Stomach (tissue), 19 donors: ENCODE measurements at places on chromosomes 6 and 20. TPM values are rescaled to one million over a fixed set of nuclear protein-coding genes. Genes with fewer than 3 reads are reported as not detected.

- H3K27ac ChIP-seq, result no peak overlapping the region
- no peak overlapping the region for H3K4me3 ChIP-seq
- H3K36me3 ChIP-seq, result no peaks in the 10 kb centered on the region
- H3K4me1 ChIP-seq, result no peaks in the 10 kb centered on the region
- no peaks in the 10 kb centered on the region for H3K27me3 ChIP-seq
Observed at GRCh38 chr6:2715737-2716136, 35.0 kb downstream of the MYLK4 start.

DNA sequence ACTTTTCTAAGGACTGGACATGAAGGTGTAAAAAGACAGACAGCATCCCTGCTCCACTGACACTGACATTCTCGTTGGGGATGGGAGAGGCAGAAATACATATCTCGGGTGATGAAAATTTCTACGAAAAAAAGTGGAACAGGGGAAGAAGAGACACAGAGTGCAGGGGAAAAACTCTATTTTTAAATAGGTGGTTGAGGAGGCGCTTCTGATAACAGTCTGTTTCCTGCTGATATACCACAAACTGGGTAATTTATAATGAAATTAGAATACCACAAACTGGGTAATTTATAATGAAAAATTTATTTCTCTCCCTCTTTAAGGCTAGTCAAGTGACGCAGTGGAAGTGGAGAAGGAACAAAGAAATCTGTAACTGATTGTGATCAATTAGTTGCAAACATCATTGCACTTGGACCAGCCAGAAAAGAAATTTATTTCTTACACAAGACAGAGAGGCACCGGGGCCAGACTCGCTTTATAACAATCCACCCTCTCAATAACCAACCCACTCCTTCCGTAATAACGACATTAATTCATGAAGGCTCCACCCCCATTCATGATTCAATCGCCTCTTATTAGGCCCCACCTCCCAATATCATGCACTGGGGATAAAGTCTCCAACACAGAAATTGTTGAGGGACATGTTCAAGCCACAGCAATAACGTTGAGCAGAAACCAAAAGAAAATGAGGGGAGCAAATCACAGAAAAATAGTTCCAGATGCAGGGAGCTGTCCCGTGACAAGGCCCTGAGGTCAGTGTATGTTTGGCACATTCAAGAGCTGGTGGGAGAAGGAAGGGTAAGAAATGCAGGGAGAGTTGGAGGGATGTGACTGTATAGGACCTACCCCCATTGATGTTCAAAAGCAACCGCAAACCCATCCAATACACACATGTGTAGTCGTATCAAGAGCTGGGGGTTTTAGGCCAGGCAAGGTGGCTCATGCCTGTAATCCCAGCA lies 6.6 kb upstream of the SRSF6 start:
- no peaks in the 10 kb centered on the region for H3K4me1 ChIP-seq
- H3K27me3 ChIP-seq, result no peaks in the 10 kb centered on the region
- H3K27ac ChIP-seq, result no peak overlapping the region
- H3K4me3 ChIP-seq, result no peak overlapping the region
- H3K36me3 ChIP-seq, result no peaks in the 10 kb centered on the region

GRCh38 chr6:20569000-20569610 lies 34.8 kb downstream of the CDKAL1 start:
- H3K27ac ChIP-seq, result no peak overlapping the region
- no peak overlapping the region for H3K4me3 ChIP-seq
- no peak for DNase-seq
- H3K36me3 ChIP-seq, result no peaks in the 10 kb centered on the region
- peaks cover 16% of the 10 kb centered on the region for H3K4me1 ChIP-seq

- peaks cover 7% of the 10 kb centered on the region for H3K4me1 ChIP-seq
- peaks cover 2% of the 10 kb centered on the region for H3K36me3 ChIP-seq
- H3K4me3 ChIP-seq, result no peak overlapping the region
- no peaks in the 10 kb centered on the region for H3K27me3 ChIP-seq
- no peak for DNase-seq
Observed at GRCh38 chr6:163579111-163579879, 164.8 kb downstream of the QKI start.

DNA sequence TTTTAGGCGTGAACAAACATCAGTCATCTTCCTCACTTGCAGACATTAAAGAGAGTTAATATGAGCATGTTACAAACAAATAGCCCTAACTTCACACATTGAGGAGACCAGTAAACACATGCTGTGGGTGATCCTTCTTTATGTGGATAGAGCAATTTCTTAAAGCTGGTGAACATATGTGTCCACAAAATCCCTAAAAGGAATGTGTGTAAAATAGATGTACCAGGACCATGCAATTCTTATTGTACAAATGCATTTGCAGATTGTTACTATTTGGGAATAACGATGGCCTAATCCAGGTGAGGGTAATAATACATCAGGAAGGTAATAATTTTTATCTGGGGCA lies 228.9 kb downstream of the ALDH8A1 start:
- no peak overlapping the region for H3K4me3 ChIP-seq
- no peak overlapping the region for H3K27ac ChIP-seq
- peaks cover 50% of the 10 kb centered on the region for H3K4me1 ChIP-seq
- no peak for DNase-seq

DNA sequence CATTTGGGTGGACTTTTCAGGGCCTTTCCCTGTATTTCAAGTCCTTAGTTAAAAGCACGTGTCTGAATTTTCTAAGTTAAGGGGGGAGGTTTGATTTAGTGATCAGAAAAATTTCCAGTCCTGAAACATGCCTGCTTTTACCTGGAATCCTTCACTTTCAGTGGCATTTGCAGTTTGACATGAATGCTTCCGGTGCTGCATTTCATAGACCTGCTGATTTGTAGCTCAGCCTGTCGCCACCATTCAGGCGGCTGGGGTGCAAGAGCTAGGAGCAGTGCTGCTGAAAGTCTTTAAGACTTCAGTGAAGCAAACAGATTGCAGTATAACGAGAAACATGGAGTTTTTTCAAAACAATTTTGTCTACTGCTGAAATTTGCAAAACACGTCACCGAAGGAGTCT lies 14.0 kb downstream of the RPS6KA2 start:
- H3K27ac ChIP-seq, result peak overlapping the region; percentile 62
- H3K4me3 ChIP-seq, result no peak overlapping the region
- H3K27me3 ChIP-seq, result no peaks in the 10 kb centered on the region
- H3K4me1 ChIP-seq, result peaks cover 37% of the 10 kb centered on the region
- DNase-seq, result no peak
- no peaks in the 10 kb centered on the region for H3K36me3 ChIP-seq

GRCh38 chr20:47007826-47008655 lies 113.4 kb downstream of the EYA2 start:
- H3K36me3 ChIP-seq, result peaks cover 14% of the 10 kb centered on the region
- no peak for DNase-seq
- H3K4me1 ChIP-seq, result no peaks in the 10 kb centered on the region
- peaks cover 11% of the 10 kb centered on the region for H3K27me3 ChIP-seq

The TBPL1 gene
- total RNA-seq, result 0.29 TPM

DNA sequence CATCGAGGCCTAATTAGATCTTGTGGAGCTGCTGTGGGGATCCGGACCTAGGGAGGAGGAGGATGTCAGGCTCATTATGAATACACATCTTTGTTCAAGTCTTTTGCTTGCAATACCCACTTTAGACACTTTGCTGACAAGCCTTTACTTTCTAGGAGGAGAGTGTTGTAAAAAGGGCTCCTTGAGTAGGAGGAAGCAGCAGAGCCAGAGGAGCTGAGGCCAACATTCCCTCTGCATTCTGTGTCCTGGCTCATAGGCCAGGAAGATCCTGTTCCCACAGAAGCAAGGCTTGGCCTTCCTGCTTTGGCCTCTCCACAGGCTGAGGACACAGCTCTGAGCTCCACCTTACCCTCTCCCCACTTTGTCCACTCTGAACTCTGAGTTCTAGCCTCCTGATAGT lies 67.1 kb downstream of the TPD52L1 start:
- H3K36me3 ChIP-seq, result no peaks in the 10 kb centered on the region
- H3K27ac ChIP-seq, result no peak overlapping the region
- peak; percentile 14 for DNase-seq
- H3K4me3 ChIP-seq, result no peak overlapping the region

The REM1 gene
- 1.6 TPM for total RNA-seq

- peak; percentile 38 for DNase-seq
- H3K4me1 ChIP-seq, result peaks cover 8% of the 10 kb centered on the region
- H3K27me3 ChIP-seq, result no peaks in the 10 kb centered on the region
- no peak overlapping the region for H3K27ac ChIP-seq
- H3K4me3 ChIP-seq, result no peak overlapping the region
Observed at GRCh38 chr20:35648836-35649235, 15.9 kb downstream of the CPNE1 start.

The CST2 gene
- total RNA-seq, result not detected

- no peaks in the 10 kb centered on the region for H3K27me3 ChIP-seq
- peaks cover 61% of the 10 kb centered on the region for H3K36me3 ChIP-seq
- H3K4me1 ChIP-seq, result peaks cover 26% of the 10 kb centered on the region
- H3K27ac ChIP-seq, result no peak overlapping the region
- DNase-seq, result no peak
Observed at GRCh38 chr20:62308102-62308822, 5.5 kb downstream of the ADRM1 start.

The DEFB124 gene
- total RNA-seq, result not detected

DNA sequence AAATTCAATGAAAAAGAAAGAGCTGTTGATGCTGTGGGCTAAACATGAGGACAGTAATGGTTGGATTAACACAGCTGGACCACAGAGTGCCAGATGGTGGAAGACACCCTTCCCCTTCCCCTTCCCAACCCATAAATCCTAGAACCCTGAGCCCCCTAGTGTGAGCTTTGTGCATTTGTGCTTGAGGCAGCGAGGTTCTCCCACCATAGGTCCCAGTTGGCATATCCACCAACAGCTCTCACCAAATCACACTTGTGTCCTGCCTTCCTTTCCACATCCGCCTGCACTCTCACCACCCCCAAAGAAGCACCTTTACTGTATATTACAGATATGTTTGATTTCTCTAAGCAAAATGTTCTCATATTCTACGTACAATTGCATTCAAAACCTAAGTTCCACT lies 32.8 kb upstream of the HBS1L start:
- H3K27me3 ChIP-seq, result no peaks in the 10 kb centered on the region
- no peak for DNase-seq
- H3K4me1 ChIP-seq, result peaks cover 9% of the 10 kb centered on the region
- no peak overlapping the region for H3K4me3 ChIP-seq
- H3K27ac ChIP-seq, result no peak overlapping the region
- H3K36me3 ChIP-seq, result no peaks in the 10 kb centered on the region

GRCh38 chr20:49989234-49990065 lies 6.7 kb downstream of the SNAI1 start:
- H3K27ac ChIP-seq, result peak overlapping the region; percentile 79
- no peaks in the 10 kb centered on the region for H3K27me3 ChIP-seq
- H3K4me3 ChIP-seq, result no peak overlapping the region
- H3K36me3 ChIP-seq, result peaks cover 9% of the 10 kb centered on the region
- DNase-seq, result peak; percentile 84

The MATN4 gene
- not detected for total RNA-seq

The TMEM200A gene
- total RNA-seq, result 8.8 TPM
